ENCODE measurements at places on chromosomes 7 and 10.

GRCh38 chr10:21260066-21260465, 265.4 kb downstream of the SKIDA1 start:
- DNase-seq = no peak

- DNase-seq = no peak
Measured at GRCh38 chr10:131833013-131833412, 67.8 kb upstream of the PPP2R2D start.

DNA sequence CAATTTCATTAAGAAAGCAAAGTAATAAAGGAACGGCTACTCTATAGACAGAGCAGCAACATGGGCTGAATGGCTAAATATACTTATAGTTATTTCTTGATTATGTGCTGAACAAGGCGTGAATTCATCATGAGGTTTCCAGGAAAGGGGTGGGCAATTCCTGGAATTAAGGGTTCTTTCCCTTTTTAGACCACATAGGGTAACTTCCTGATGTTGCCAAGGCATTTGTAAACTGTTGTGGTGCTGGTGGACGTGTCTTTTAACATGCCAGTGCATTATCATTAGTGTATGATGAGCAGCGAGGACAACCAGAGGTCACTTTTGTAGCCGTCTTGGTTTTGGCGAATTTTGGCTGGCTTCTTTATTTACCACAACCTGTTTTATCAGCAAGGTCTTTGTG, 28.5 kb upstream of the ZMYND11 start:
- no peak for DNase-seq

GRCh38 chr7:45568536-45569289, 5.5 kb upstream of the ADCY1 start:
- no peak for DNase-seq

DNA sequence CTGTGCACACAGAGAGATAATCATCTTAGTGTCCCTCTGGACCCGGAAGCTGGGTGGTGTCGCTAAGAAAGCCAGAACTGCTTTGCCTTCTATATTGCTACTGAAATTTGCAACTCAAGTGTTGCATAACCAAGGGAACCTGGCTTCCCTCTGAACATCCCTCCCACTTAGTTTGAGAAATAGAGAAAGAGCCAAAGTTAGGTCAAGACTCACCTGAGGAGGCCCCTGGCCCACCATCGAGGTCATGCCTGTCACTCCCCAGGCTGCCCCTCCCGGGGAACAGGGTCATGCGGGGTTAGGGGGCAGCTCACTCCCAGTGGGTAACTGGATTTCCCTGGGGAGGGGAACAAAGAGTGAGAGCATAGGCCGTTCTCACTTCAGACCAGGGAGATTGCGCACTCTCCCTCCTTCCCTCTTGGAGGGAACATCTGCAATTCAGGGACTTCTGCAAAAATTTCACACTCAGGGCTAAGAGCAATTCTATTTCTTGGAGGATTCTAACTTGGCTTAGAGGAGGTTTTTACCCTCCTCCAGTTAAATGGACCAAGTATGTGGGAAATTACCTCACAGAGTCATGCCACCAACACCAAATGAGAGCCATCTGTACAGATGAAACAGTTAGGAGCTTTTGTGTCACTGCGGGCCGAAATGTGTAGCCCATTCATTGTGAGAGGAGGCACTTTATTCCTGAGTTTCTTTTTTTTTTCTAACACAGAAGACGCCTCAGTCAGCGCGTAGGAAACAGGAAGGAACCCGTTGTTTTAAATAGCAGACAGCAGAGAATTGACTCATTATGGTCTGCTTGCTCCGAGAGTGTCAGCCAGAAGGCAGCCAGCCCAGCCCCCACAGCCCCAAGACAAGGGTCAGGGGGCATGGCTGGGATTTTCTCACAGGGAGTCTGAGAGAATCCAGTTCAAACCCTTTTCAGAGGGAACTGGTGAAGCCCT, 221.3 kb downstream of the ARHGAP12 start:
- DNase-seq = peak; percentile 32

DNA sequence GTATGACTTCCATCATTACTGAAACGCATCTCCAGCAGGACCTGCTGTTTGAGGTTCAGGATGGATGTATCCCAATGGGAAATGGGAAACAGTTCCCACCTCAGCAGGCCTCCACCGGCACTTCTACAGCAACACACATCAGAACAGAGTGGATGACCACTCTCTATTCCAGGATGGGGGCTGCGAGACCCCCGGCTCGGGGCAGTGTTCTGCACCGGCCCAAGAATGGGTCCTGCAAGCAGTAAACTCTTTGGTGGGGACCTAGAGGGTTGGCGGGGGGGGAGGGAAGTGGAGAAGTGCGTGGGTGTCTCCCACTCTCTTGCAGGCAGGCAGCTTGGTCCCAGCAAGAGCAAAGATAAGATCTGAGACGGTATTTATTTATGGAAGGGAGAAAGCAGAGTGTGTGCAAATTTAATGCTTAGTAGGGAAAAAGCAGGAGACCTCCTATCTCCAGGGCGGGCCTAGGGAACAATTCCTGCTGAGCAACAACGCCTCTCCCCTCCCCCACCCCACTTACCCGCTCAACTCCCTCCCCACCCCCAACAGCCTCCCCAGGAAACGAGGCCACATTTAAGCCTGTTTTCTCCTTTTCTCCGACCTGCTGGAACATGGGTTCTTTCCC, 4.0 kb downstream of the SFMBT2 start:
- no peak for DNase-seq

GRCh38 chr10:106707657-106708056, 456.8 kb downstream of the SORCS1 start:
- no peak for DNase-seq

DNA sequence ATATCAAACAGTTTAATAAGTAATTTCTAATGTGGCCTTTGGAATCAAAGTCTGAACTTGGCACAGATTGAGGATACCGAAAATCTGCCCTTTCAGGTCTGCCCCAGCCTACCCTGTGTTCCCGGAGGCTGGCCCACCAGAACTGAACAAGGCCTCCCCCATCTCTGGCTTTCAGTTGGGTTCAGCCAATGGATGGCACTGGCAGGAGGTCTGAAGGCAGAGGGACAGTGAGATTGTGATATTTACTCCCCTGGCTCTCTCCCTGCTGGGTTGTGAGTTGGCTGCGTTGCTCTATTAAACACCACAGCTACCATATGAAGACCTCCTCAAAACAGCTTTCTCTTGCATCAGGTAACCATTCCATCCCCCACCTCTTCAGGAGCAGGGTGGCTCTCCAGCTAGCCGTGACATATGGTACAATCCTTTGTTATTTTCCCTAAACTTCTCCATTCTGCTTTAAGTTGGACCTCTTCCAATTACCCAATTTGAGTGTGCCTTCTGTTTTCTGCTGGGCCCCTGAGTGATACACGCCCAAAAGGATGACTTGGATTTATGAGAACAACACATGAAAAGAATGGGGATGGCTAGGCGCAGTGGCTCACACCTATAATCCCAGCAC, 28.1 kb downstream of the DNMBP start:
- DNase-seq = no peak

GRCh38 chr7:124688991-124689390, 76.6 kb downstream of the GPR37 start:
- no peak for DNase-seq

DNA sequence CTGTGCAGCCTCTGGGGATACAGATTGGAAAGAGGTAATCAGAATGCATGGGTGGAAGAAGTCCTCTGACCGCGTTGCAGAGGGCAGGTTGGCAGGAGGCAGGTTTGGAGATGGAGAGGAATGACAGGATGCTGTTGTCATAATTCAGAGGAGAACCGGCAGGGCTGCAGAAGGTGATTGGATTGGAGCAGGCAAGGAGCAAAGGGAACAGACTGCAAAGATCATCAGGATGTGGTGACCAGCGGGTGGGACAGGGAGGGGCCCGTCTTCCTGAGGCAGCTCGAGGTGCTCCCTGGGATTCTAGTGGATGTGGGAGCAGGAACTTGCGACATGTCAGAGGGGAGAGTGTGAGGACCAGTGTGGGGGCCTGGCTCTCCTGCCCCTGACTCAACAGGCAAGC, 78.5 kb upstream of the PPIF start:
- no peak for DNase-seq

GRCh38 chr10:90062786-90063185, 361.4 kb downstream of the KIF20B start:
- no peak for DNase-seq

DNA sequence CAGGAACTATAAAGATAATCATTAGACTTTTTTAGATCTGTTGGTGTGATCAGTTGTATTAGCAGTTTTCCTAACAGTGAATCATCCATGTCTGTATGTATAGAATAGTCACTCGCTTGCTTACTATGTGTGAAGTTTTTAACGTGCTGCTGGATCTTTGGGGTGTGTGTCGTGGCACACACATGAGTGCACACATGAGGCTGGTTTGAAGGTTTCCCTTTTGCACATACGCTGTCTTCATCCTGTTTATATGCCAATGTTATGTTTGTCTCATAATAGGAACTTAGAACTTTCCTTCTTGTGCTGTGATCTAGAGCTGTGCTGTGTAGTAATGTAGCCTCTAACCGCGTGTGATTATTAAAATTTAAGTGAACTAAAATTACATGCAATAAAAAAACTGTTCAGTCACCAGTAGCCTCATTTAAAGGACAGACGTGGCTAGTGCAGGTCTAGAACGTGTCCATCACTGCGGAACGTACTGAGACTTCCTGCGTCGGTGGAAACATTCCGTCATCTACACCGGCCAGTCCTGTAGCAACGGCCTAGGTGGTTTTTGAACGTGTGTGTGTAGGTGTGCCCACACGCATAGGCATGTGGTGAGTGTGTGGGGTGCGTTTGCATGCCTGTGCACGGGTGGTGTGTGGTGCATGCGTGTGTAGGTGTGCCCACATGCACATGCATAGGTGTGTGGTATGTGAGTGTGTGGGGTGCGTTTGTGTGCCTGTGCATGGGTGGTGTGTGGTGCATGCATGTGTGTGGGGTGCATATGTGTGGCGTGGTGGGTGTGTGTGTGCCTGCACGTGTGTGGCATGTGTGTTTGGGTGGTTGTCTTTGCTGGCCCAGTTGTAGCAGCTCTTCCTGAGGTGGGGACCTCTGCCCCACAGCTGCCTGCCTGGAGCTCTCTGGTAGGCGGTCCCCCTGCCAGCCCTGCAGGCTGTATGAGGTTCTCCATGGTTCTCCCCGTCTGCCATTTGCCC, 56.6 kb downstream of the INPP5A start:
- no peak for DNase-seq

GRCh38 chr7:42606193-42606905, 305.5 kb downstream of the C7orf25 start:
- DNase-seq = no peak

DNA sequence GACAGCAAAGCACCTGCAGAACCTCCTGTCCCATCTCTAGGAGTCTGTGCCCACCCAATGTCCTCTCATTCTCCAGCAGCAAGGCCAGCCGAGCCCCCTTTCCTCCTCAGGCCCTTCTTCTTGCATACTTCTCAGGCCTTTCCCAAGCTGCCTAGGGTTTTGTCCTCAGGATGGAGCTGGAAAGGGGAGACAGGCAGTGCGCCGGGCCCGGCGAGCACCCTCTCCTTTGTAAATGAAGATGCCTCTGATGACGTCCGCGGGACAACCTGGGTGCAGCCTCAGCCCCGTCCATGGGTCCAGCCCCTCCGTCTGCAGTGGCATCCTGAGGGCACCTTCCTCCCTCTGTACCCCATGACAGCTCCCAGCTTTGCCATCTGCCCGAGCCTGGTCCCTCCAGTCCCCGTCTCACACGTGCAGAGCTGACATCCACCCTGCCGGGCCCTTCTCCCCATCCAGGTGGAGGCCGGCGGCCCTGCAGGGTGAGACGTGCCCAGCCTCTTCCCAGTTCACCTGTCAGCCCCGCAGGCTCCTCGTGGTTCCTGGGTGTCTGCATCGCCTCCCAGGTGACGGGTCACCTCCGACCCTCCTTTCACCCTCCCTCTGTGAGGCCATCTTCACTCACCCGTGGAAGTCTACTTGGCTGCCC, 36.4 kb downstream of the JAKMIP3 start:
- DNase-seq = no peak

DNA sequence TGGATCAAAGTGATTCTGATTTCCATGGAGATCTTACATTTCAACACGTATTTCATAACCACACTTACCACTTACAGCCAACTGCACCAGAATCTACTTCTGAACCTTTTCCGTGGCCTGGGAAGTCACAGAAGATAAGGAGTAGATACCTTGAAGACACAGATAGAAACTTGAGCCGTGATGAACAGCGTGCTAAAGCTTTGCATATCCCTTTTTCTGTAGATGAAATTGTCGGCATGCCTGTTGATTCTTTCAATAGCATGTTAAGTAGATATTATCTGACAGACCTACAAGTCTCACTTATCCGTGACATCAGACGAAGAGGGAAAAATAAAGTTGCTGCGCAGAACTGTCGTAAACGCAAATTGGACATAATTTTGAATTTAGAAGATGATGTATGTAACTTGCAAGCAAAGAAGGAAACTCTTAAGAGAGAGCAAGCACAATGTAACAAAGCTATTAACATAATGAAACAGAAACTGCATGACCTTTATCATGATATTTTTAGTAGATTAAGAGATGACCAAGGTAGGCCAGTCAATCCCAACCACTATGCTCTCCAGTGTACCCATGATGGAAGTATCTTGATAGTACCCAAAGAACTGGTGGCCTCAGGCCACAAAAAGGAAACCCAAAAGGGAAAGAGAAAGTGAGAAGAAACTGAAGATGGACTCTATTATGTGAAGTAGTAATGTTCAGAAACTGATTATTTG, 15.3 kb downstream of the HNRNPA2B1 start:
- no peak for DNase-seq

- peak; percentile 24 for DNase-seq
Measured at GRCh38 chr10:110664483-110665420, 20.6 kb downstream of the RBM20 start.

DNA sequence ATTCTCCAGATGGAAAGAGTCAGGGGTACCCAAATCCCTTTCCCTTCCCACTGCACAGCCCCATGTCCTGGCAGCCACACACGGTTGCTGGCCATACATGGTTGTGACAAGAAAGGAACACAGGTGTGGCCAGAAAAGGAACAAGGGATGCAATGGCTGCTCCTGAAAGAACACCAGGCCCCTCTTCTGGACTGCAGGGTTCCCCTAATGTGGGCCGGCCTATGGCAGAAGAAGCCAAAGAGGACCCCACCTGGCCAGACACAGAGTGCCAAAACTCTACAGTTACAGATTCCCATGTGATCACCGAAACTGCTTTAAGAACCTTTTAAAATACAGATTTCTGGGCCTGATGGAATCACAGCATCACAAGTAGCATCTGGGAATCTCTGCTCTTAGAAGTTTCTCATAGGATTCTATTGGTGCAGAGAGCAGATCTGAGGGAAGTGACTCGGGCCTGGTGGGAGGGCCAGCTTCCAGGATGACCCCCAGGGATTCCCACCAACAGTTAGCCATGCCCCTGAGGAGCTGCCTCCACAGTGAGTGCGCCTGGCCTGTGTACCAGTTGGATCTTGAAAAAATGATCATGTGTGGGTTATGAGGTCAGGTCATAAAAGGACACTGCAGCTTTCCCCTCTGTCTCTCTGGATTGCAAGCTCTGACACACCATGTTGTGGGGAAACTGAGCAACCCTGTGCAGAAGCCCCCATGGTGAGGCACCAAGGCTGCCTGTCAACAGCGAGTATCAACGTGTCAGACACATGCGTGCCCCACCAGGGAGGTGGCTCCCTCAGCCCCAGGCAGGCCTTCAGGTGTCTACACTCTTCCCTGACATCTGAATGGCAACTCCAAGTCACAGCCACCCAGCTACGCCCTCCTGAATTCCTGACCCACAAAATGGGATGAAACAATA, 89.6 kb upstream of the LANCL2 start:
- no peak for DNase-seq
